ENCODE measurements at places on chromosomes 7 and 10.

DNA sequence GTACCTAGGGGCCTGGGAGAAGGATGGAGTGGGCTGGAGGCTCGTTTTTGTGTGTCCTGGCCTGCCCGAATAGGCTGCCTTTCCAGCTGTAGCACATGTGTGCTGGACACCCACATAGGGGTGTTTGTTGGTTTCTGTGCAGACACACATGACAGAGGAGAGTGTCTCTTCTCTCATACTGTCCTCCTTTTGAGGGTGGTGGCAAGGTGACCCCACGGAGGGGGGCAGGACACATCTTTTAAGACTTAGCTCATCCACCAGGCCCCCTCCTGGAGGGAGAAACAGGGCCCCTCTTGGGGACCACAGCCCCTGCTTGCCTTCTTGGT lies 72.2 kb upstream of the PPIF start:
- DNase-seq: no peak

DNA sequence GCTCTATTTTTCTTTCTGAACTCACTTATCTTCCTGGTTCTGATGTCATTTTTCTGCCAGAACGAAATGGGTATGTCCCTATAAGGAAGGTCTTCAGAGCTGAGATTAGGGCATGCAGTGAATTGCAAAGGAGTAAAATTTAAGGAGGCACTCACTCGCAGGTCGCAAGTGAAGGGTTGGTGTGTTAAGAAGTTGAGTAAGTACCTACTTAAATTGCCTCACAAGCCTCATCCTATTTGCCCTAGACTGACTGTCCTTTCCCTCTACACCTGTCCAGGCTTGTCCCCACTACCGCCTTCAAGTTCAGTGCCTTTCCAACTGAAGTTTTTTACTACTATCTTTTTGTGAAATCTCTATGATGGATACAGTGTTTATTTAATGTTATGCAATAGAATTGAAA lies 191.5 kb downstream of the AHR start:
- no peak for DNase-seq

DNA sequence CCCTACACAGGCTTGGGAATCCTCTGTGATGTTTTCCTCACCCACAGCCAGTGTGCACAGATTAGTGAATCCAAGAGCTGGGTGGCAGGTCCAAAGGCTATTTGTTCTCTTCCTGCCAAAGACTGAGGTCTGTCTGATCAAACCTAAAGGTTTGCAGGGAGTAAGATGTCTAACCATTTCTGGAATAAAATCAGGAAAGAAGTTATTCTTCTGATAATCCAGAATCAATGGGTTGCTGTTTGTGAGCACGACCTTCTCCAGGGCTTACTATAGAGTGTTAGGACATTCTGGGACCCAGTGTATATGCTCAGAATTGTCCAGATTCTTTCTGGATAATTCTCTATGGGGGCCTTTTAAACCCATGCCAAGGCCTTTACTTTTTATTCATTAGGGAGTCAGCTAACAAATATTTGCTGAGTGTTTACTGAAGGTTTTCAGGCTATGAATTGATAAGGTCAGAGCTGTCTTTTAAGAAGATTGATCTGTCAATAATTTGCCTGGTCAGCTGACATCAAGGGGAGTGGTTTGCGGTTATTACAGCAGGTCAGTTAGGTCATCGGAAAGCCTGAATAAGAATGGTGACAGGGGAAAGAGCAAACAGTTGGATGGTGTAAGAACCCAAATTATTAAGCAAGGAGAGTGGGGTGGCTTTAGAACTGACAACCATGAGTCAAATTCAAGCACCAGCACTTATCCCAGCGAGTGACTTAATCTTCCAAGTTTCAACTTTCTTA lies 7.5 kb upstream of the TECTB start:
- no peak for DNase-seq

DNA sequence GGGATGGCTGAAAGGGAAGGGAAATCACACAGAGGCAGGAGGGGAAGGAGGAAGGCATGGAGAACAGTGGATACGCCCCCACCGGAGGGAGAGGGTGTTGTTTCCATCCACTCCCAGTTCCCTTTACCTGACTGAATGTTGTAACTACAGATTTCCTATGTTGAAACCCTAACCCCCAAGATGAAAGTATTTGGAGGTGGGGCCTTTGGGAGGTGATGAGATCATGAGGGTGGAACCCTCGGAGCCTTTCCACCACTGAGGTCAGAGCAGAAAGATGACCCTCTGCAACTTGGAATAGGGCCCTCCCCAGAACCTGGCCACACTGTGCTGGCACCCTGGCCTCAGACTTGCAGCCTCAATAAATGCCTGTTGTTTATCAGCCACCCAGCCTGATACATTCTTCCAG lies 48.6 kb upstream of the CNPY1 start:
- DNase-seq: no peak

DNA sequence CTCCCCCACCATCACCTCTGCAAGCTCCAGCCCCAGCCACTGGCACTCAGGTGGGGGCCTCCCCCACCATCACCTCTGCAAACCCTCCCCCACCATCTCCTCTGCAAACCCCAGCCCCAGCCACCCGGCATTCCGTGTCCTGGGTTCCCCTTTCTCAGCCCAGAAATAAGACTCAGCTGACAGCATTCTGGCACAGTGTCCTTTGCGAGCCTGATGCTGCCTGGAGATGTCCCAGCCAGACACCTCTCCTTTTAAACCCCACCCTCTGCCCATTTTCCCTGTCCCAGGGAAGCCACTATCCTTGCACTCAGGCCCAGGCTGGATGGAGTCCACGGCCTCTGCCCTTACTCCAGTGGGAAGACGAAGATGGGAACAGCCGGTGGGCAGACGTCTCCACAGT lies 49.8 kb downstream of the ELFN1 start:
- no peak for DNase-seq

DNA sequence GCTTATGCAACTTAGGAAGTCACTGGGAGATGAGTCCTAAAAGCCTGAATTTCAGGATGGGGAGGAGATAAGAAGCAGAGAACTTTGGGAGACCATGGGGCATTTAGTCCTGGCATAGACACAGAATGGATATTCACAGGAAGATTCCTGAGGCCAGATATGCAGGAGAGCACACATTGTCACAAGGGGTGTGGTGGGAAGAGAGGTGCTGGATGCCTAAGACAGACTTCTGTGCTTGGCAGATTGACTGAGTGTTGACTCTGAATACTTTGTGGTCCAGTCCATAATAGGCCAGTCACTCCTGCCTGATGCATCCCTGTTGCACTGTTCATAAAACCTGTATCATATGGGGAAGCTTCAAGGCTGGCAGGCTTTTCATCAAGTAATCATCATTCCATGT lies 18.5 kb downstream of the SRI start:
- no peak for DNase-seq

- DNase-seq: no peak
Measured at GRCh38 chr10:17443707-17444387, 10.5 kb downstream of the ST8SIA6 start.

- no peak for DNase-seq
Measured at GRCh38 chr7:794207-794606, 38.1 kb upstream of the SUN1 start.

- no peak for DNase-seq
Measured at GRCh38 chr7:151455690-151456089, 15.7 kb upstream of the CRYGN start.

DNA sequence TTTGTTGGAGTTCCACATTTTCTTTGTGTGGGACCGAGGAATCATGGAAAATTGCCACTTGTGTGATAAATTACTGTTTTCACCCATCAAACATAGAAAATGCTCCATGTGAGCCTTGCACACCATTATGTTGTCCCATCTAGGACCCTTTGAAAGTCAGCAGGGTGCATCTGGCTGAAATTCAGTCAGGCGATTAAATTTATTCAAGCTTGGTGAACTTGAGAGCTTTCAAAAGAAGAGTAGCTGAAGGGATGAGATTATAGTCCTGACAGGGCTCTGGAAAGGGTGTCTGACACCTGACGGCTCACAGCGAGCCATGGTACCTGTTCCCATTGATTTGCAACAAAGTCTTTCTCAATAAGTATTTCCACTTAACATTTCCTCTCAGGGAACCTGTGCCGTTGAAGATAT lies 399.7 kb upstream of the ETV1 start:
- no peak for DNase-seq

- DNase-seq: no peak
Measured at GRCh38 chr7:81155654-81156373, 237.0 kb upstream of the SEMA3C start.

GRCh38 chr7:94393246-94394108 lies 1.2 kb upstream of the COL1A2 start:
- no peak for DNase-seq

DNA sequence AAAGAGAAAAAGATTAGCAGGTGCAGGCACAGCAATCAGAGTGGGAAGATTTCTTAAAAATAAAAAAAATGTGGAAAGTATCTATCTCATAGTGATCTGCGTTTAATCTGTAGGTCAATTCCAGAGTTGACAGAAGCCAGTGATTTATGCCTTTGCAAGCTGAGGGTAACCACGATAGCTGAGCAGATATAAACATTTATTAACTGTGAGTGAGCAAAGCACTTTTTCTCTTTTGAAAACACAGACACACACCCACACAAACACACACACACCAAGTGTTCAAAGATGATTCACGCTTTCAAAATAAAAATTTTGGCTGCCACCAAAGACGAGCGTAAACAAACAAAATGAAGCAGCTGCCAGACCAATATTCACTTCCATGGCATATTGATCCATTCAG lies 243.2 kb upstream of the SLC26A5 start:
- DNase-seq: no peak

DNA sequence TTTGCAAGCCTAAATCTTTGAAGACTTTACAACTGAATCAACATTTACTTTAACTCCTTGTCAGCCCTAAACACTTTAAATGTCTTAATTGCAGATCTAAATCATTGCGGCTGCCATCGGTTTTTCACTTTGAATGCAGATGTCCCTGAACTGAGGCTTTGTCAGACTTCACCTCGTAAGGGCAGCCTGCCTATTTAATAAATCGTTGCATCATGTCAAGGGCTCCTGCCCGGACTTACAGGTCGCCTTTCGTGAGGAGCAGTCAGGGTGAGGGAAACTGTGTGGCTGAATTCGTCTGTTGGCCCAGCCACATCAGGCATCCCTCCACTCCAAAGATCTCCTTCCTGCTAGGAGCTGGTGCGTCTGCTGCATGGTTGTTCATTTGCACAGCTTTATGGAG lies 368.2 kb upstream of the NPVF start:
- DNase-seq: no peak

- DNase-seq: no peak
Measured at GRCh38 chr10:15814565-15814964, 45.7 kb downstream of the MINDY3 start.

DNA sequence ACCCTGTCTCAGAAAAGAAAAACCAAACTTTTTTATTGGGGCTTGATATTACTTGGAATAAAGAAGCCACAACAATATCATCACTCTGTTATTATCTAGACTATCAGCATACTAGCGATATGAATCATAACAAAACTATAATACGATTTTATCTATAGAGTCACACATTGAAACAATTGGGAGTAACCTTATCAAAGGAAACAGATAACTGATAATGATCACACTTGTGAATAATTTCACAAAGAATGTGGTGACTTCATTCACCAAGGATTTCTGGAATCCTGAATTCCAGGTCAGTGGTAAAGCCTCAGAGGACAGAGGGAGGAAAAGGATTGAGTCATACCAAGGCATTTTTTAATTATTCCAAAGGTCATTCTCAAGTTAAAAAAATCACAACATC lies 32.1 kb upstream of the NMT2 start:
- DNase-seq: no peak

Measured in stimulated activated CD8-positive, alpha-beta memory T cell treated with anti-CD3 and anti-CD28 coated beads, Interleukin-15, amount 100 ng/mL, for 4 hours (primary cell).